Ovary (tissue), 10 donors: ENCODE measurements at places on chromosomes 5 and 9. TPM values are rescaled to one million over a fixed set of nuclear protein-coding genes. Genes with fewer than 3 reads are reported as not detected.

DNA sequence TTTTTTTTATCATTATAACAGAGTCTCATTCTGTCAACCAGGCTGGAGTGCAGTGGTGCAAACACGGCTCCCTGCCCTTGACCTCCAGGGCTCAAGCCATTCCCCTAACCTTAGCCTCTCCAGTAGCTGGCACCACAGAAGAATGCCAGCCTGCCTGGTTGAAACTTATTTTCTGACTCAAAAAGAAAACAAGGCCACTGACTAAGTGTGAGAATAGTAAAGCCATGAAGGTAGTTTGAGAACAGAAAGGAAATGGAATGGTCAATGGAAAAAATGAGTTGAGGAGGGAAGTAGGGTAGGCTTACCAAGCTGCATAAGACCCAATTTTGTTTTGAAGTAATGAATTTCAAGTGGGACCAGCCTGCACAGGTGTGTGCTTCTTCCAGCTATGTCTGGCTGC is 82.8 kb upstream of the RORB start:
- no peak overlapping the region for H3K27ac ChIP-seq
- no peak overlapping the region for H3K4me3 ChIP-seq
- no peaks in the 10 kb centered on the region for H3K4me1 ChIP-seq
- no peaks in the 10 kb centered on the region for H3K36me3 ChIP-seq
- no peak for DNase-seq

DNA sequence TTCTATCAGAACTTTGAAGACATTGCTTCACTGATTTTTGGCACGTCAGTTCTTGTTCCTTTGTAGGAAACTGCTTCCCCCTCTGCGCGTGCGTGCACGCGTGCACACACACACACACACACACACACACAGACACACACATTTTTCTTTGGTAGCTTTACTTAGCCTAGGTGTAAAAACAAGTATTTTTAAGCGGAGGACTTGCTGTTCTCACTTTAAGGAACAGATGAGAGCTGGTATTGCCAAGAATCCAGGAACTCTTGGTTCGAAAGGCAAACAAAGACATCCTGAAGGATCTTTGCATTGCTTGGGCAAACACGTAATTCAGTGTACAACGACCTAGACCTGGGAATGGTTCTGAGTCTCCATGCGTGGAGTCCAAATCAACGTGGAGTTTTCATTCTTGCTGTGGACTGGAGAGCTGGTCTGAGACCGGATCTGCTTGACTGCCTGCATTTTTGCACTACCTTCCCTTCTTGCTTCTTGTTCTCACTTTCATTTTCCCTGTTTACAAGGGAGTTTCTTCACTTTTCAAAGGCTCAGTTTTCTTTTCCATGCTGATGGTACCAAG is 8.2 kb downstream of the TMEM268 start:
- H3K27ac ChIP-seq: no peak overlapping the region
- peaks cover 5% of the 10 kb centered on the region for H3K4me1 ChIP-seq
- peak; percentile 69 for DNase-seq
- no peaks in the 10 kb centered on the region for H3K27me3 ChIP-seq
- no peak overlapping the region for H3K4me3 ChIP-seq
- no peaks in the 10 kb centered on the region for H3K36me3 ChIP-seq

DNA sequence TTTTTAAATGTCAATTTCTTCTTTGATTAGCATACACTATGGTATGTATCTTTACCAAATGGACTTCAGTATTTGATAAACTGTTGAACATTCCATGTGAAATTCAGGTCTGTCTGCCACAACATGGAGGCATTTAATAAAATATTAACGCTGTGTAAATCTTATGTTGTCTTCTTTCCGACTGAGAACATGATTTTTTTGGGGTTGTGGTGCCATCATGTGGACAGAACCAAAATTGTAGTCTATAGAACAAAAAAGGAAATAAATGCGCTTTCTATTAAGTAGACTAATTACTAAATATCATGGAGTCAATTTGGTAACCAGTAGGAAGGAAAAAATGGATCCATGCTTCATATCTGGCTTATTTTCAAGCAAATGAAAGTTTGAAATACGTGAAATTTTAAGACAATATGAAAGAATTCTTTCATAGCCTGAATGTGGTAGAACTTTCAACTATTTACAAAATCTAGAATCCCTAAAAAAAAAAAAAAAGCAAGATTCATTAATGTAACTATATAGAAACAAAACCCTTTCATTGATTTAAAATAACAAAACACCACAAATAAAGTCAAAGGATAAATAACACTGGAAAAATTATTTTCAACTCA is 2.8 kb upstream of the PLK2 start:
- no peaks in the 10 kb centered on the region for H3K36me3 ChIP-seq
- no peak overlapping the region for H3K4me3 ChIP-seq
- H3K27me3 ChIP-seq: no peaks in the 10 kb centered on the region

GRCh38 chr5:39014561-39014960 is 59.6 kb downstream of the RICTOR start:
- no peaks in the 10 kb centered on the region for H3K27me3 ChIP-seq
- H3K4me3 ChIP-seq: no peak overlapping the region
- H3K4me1 ChIP-seq: no peaks in the 10 kb centered on the region
- H3K27ac ChIP-seq: no peak overlapping the region
- H3K36me3 ChIP-seq: no peaks in the 10 kb centered on the region

DNA sequence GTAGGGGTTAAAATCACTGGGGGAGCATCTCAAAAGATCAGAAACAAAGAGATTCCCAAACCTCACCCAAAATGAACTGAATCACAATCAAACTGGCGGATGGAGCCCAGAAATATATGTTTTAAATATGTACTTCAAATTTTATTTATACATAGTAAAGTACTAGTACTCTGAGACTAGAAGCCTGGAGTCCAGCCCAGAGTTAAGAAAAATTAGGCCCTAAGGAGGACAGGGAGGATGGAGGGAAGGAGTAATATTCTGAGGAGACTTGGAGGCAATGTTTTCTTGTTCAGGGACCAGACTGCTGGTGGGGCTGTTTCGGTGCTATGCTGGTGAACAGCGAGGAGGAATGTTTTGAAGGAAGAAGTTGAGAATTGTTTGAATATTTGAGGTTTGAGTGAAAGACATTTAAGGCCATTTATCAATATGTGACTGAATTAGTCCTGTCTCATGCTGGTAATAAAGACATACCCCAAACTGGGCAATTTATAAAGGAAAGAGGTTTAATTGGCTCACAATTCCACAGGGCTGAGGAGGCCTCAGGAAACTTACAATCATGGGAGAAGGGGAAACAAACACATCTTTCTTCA is 552.4 kb upstream of the DAB2 start:
- no peaks in the 10 kb centered on the region for H3K36me3 ChIP-seq
- H3K4me3 ChIP-seq: no peak overlapping the region
- H3K27ac ChIP-seq: no peak overlapping the region
- no peaks in the 10 kb centered on the region for H3K4me1 ChIP-seq
- no peak for DNase-seq

- DNase-seq: no peak
- H3K27ac ChIP-seq: no peak overlapping the region
- no peak overlapping the region for H3K4me3 ChIP-seq
- no peaks in the 10 kb centered on the region for H3K27me3 ChIP-seq
Measured at GRCh38 chr9:130768265-130768664, 66.8 kb upstream of the ABL1 start.

- no peaks in the 10 kb centered on the region for H3K4me1 ChIP-seq
- H3K36me3 ChIP-seq: no peaks in the 10 kb centered on the region
- no peak for DNase-seq
- no peak overlapping the region for H3K4me3 ChIP-seq
- no peak overlapping the region for H3K27ac ChIP-seq
Measured at GRCh38 chr9:81387360-81388106, 301.8 kb downstream of the TLE1 start.

GRCh38 chr5:76870046-76870445 is 20.2 kb downstream of the S100Z start:
- H3K4me1 ChIP-seq: no peaks in the 10 kb centered on the region
- H3K36me3 ChIP-seq: no peaks in the 10 kb centered on the region
- H3K27ac ChIP-seq: no peak overlapping the region
- H3K27me3 ChIP-seq: no peaks in the 10 kb centered on the region
- H3K4me3 ChIP-seq: no peak overlapping the region

DNA sequence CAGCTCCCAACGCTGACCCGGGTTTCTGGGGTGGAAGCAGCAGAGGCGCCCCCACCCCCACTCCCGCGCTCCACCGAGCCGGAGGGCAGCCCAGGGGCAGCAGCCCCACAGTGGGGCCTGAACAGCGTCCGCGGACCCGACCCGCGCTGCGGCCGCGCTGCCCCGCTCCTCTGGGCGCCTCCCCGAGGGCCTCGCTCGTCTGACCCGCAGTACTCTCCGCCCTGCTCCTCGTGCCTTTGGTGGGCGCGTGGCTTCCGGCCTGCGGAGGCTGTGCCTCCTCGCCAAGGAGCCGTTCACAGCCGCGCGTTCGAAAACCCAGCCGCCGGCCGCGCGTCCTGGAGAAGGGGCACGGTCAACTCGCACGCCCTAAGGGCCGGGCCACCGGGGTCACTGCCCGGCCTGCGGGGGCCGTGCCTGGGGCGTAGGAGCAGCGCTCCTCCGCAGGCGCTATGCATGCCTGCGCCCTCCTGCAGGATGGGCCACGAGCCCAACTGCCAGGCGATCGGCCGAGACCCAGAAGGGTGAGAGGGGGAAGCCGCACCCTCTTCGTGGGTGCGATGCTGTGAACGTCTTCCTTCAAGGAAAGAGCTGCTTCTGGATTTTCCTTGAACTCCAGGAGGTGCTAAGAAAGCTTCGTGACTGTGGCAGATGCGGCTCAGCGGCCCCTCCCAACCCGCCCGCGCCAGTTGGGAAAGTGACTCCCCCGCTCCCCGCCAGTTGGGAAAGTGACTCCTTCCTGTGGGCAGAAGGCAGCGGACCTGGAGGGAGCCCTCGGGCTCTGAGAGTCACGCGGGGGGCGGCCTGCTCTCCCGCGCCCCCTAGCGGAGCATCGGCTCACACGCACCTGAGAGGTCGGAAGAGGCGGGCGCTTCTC is 82.7 kb downstream of the HSD17B3 start:
- H3K36me3 ChIP-seq: no peaks in the 10 kb centered on the region
- peak overlapping the region; percentile 44 for H3K27ac ChIP-seq
- peak; percentile 62 for DNase-seq
- peaks cover 9% of the 10 kb centered on the region for H3K4me1 ChIP-seq

GLDC gene
- total RNA-seq: 0.52 TPM

PCDHGB4 gene
- 12.0 TPM for total RNA-seq
